ENCODE measurements at places on chromosomes 1 and 21.

GRCh38 chr1:26404641-26405040, 6.0 kb upstream of the LIN28A start:
- no peak for DNase-seq

DNA sequence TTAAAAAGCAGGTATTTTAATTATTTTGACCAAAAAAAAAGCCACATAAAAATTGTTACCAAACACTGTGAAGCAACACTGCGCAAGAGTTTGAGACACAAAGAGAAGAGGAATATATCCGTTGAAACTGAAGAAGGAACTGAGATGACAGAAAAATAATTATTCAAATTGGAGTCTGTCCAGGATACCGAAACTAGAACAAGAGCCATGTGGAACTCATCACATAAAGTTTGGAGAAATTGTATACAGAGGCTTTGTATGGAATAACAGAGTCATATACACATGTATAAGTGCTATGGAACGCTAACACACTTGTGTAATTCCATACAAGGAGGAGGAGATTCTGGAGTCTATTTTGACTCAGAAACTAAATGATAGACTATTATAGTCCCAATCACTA, 675.1 kb upstream of the ADGRL2 start:
- DNase-seq: no peak

GRCh38 chr1:155125511-155125945, 2.1 kb upstream of the EFNA1 start:
- DNase-seq: no peak

DNA sequence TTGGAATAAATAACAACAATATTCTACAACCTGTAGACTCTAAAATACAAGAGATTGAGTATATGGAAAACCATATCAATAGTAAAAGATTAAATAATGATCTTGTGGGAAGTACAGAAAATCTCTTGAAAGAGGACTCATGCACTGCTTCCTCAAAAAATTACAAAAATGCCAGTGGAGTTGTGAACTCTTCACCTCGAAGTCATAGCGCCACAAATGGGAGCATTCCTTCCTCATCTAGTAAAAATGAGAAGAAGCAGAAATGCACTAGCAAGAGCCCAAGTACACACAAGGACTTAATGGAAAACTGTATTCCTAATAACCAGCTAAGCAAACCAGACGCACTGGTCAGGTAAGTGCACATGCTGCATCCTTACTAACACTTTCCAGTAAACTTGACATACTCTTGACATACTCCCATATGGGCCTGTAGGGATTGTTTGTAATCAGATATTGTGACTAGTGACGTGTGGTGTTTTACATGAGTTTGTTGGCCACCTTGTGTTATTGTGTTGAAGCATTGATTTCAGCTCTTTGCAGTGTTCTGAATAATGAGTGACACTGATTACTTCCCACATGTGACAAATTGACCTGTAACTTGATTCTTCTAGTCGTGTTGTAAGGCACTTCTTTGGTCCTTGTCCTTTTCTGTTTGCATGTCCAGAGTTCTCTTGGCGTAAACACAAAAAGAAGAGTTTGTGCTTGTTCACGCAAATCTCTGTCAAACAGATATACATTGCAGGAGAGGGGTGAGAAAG, 28.0 kb downstream of the MACO1 start:
- DNase-seq: no peak

GRCh38 chr1:238139713-238140112, 249.0 kb upstream of the ZP4 start:
- no peak for DNase-seq

DNA sequence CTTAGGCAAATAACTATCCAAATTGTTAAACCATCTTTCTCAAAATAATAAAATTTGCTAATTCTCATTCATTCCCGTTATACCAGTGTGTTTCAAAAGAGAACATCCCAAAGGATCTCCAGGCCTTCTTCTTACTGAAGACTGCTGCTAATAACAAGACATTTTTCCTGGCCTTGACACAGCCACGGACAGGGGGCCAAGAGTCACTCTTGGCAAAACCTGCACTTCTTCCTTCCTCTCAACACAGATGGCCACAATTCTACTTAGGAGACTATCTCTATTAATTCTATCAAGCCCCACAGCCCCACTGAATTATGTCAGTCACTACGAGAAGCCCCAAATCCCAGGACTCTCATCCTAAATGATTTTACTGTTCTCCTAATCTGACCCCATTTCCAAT, 86.0 kb downstream of the EVI5 start:
- peak; percentile 14 for DNase-seq

DNA sequence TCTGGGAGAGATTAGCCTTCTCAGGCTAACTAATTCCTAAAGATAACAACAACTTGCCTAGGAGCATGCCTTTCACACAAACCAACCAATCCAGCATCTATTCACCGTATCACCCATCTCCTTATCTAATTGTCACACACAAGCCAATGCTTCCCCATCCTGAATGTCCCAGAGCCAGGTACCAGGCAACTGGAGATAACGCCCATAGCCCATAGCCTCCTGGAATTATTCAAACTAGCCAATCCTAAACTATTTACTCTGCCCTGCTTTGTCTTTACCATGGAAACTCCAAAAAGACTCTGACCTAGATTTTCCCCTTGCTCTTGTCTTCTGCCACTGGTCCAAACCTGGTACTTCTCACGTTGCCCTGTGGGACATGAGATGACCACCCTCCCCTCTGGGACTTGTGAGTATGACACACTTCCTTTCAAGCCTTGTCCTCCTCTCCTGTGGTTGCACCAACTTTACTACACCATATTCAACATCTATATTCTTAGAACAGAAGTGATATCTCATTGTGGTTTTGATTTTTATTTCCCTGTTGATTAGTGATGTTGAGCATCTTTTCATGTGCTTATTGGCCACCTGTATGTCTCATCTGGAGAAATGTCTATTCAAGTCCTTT, 8.8 kb upstream of the ATG4C start:
- no peak for DNase-seq

GRCh38 chr1:77413541-77414335, 131.9 kb downstream of the AK5 start:
- DNase-seq: no peak

- DNase-seq: no peak
Measured at GRCh38 chr1:158154501-158154900, 26.2 kb upstream of the CD1D start.

DNA sequence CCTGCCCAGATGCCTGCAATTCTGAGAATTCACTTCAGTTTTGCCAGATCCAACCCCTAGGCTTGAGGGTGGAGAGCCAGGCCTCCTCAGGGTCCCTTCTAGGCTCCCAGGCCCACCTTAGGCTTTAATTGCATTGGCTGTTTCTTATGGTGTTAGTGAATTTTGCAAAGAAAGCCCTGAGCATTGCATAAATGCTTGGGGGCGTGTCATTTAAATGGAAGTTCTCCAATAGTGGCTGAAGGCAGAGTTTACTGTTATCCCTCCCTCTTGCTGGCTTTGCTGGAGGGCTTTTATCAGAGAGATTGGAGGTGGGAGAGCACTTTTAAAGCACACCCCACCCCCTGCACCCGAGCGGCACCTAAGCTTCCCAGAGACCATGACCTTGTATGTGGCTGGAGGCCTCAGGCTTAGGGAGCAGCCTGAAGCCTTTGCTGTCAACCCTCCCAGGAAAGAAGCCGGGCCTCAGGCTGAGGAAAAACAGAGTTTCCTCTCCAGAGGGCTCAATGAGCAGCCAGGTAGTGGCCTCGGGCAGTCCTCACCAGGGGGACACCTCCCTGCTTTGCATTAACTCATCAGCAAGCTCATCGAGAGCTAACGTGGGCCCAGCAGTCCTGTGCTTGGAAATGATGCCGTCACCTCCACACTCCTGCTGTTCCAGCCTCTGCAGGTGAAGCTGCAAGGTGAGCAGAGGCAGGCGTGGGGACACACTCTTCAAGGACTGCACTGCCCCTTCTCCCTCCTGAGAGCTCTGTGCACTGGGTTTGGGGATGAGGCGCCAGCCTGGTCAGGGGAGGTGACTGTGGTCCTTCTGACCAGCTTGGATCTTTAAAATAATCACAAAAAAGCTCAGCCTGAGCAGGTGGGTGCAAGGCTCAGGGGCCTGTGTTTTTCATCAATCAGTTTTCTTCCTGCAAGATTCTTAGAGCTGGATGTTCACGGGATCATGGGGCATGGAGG, 58.0 kb downstream of the STUM start:
- no peak for DNase-seq

- no peak for DNase-seq
Measured at GRCh38 chr1:234272656-234273312, 100.5 kb upstream of the COA6 start.

GRCh38 chr1:28156821-28157220, 19.7 kb downstream of the PTAFR start:
- no peak for DNase-seq
